Hippocampal formation (tissue), 2 donors: ENCODE measurements at places on chromosomes 16 and 17.

DNA sequence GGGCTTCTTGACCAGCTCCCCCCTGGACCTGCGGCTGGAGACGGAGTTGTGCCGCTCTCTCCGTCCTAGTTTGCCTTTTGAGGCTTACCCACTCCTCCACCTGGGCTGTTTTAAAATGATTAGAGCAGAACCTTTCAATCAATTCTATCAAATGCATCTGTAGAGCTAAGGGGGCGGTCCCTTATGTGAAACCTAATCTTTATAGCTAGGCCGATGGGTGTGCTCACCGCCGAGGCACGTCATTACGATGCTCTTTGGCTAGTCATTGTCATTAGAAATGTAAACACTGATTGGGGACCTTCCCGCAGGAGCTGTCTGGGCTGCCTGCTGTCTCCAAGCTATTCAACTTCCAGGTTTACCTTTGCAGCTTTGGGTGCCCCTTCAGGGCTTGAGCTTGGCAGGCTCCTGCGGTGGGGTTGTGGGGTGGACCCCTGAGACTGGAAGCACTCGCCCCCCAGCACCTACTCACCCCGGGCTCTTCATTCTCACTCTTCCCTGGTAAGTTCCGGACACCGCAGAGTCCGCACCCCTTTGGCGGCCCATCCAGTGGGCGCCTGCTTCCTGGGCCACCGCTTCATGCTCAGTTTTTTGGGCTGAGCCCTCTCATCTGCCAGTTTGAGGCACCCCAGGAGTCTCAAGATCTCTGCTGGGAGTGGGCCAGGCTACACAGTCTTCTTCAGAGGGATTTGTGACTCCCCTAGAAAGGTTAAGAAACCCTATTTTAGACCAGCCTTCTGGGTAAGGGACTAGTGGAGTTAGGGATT is 20.9 kb upstream of the IL17C start:
- DNase-seq, result no peak

- no peak for DNase-seq
These were observed 43.8 kb downstream of the PSME3IP1 start for GRCh38 chr16:57141822-57142631.

- DNase-seq, result no peak
These were observed 394 bp upstream of the CPD start for GRCh38 chr17:30378241-30378824.

GRCh38 chr17:55743103-55743679 is 7.7 kb upstream of the PCTP start:
- no peak for DNase-seq

DNA sequence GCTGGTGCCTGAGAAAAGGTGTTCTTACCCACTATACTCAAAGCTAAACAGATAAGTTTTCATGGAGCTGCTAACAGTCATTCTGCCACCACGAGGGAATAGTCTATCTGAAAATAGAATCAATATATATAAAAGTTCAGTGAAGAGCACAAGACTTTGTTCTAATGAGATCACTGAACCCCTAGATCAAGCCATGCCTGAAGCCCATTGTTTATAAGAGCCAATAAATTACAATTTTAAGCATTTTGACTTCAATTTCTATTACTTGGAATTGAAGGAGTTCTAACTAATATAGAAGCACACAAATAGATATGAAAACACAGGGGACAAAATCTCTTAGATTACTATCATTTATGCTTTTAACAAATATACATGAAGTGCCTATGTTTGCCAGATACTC is 24.4 kb upstream of the ERCC4 start:
- no peak for DNase-seq

DNA sequence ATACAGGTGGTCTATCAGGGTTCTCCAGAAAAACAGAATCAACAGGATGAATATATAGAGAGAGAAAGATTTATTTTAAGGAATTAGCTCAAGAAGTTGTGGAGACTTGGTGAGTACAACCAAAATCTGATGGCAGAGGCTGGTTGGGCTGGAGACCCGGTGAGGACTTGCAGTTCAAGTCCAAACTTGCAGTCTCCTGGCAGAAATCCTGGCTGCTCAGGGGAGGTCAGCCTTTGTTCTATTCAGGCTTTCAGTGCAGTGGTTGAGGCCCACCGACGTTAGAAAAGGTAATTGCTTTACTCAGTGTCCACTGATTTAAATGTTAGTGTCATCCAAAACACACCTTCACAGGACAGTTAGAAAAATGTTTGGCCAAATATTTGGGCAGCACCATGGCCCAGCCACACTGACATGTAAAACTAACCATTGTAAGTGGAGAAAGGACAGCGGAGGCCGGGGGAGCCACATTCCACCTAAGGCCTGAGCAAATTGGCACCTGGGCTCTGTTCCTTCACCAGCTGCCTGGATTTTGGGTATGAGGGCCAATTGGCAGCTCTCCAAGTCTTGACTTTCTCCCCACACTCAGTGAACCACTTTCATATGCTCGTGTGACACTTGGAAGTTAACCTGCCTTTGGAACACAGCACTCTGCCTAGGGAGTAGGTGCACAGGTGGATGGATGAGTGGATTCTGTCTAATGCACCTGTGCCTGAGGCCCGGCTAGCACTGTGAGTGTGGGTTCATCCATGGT is 54.7 kb downstream of the CACNG5 start:
- no peak for DNase-seq

DNA sequence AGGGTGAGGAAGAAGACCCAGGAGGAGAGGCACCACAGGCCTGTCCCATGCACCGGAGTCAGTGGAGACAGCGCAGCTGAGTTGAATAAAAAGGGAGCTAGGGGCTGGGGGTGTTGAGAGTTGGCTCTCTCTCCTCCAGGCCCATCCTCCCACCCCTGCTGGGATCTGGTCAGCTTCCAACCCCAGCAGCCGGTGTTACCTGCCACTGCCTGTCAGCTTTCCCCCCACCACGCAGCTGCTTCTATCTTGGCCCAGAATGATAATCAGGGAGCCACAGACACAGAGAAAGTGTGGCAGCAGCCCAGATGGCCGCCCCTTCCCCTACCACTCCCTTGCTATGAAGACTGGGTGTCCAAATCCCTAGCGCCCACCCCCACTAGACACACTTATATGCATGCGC is 120.6 kb upstream of the RPL38 start:
- DNase-seq, result no peak

DNA sequence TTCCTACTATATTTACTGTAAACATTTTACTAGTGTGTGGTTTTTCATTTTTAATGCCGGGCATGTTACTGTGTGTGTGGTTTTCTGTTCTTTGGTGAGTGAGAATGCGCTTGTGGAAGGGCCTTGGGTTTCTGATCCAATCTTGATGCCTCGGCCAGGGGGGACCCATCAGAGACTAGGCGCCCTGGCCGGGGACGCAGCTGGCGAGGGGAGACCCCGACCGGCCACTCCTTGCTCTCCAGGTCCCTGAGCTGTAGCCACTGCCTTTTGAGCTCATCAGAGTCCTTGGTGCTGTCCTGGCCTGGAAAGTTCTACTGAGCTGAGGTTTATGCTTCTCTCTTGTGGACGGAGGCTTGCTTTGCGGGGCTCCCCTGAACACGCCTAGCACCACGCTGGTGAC is 37.5 kb downstream of the KIAA0513 start:
- no peak for DNase-seq

DNA sequence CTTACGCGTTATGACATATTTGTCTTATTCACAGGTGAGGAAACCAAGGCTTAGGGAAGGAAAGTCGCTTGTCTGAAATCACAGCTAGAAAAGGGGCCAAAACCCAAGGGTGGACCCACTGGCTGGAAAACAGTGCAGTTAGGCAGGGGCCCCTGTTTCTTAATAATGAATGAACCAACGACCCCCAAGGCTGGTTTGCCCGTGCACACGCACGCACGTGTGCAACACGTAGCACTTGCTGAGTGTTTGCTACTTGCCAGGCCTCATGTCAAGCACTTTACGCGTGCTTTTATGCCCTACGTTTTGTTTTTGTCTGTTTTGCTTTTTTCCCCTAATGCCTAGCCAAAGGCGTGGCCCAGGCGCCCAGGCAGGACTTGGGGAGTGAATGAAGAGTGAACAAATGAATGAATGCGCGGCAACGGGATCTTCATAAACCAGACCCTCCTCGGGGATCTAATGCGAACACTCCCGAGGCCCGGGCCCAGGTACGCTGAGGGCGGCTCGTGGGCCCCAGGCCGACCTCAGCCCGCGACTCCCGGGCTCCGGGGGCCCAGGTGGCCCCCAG is 571 bp upstream of the USP10 start:
- no peak for DNase-seq

DNA sequence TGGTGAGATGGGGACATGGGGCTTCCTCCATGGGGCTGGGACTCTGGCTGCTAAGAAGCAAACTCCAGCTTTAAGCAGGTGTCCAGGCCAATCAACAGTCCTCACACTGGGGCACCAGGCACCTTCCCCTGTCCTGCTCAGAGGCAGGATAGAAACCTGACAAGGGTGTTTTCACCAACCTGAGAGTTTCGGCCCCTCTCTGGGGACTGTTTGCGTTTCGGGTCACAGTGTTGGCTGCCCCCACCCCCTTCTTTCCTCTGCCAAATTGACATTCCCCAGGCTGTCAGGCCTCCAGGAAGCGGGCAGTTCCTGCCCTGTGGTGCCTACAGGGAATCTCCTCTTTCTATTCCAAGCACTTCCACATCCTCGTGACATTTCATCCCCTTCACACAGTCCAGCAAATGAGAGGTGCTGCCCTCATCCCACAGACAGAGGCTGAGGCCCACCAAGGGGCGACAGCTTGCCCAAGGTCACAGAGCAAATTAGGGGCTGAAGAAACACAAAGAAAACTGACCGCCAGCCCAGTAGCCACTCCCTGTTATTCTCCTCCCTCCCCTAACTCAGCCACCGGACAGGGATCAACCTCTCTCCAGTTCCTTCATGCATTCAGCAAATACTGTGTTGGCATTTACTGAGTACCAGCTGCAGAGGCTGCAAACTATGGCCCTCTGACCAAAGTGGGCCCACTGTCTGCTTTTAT is 38.0 kb downstream of the MMP15 start:
- no peak for DNase-seq

GRCh38 chr17:40447148-40447644 is 3.9 kb downstream of the IGFBP4 start:
- DNase-seq, result no peak

GRCh38 chr16:30380072-30380802 is 2.1 kb downstream of the SEPTIN1 start:
- DNase-seq, result no peak

DNA sequence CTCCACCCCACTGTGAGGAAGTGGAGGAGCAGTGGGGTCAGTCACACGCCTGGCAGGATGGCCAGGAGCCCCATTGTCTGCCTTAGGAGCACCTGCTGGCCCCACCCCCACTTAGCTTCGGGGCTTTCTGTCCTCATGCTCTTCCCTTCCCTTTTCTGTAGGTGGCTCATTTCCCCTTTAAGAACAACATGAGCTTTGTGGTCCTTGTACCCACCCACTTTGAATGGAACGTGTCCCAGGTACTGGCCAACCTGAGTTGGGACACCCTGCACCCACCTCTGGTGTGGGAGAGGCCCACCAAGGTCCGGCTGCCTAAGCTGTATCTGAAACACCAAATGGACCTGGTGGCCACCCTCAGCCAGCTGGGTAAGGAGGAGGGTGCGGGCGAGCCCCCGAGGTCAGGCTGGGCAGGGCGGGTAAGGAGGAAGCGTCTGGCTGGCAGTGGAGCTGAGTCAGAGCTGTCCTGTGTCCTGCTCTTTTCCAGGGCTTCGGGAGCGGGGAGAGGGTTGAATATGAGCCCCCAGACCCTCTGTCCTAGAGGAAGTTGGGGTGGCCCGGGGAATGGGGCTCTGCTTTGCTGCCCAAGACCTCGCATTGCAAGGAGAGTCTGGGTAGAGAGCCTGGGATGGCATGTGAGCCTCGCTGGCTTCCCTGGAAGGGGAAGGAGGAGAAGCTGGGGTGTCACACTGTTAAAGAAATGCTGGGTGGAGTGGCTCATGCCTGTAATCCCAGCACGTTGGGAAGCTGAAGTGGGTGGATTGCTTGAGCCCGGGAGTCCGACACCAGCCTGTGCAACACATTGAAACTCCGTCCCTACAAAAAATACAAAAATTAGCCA is 9.2 kb upstream of the SERPINF1 start:
- DNase-seq, result no peak

- DNase-seq, result no peak
These were observed 88.8 kb upstream of the TNRC6C start for GRCh38 chr17:77869665-77870132.

DNA sequence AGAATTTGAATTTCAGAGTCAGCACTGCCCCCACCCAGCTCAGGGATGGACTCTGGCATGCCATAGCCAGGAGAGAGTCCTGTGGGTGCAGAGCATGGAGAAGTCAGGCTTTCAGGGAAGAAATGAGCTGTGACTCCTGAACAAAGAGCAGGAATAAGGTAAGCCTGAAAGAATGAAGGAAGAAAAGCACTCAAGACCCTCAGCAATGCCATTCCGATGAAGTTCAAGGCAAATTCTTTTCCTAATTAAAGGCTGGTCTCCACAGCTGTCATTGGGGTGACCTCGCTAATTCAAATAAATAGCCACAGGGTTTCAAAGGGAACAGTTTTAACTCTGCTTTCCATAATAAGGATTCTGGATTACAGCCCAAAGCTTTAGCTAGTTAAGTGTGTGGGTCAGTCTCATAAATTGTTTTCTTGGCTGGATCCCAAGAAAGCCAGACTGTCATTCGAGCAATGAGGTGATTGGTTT is 31.7 kb downstream of the TOM1L2 start:
- DNase-seq, result no peak

GRCh38 chr17:72710834-72711233 is 381.7 kb downstream of the SLC39A11 start:
- no peak for DNase-seq

- no peak for DNase-seq
These were observed 1.0 kb downstream of the RHBDL3 start for GRCh38 chr17:32266389-32267301.

GRCh38 chr17:57235124-57235523 is 21.2 kb upstream of the MSI2 start:
- no peak for DNase-seq

DNA sequence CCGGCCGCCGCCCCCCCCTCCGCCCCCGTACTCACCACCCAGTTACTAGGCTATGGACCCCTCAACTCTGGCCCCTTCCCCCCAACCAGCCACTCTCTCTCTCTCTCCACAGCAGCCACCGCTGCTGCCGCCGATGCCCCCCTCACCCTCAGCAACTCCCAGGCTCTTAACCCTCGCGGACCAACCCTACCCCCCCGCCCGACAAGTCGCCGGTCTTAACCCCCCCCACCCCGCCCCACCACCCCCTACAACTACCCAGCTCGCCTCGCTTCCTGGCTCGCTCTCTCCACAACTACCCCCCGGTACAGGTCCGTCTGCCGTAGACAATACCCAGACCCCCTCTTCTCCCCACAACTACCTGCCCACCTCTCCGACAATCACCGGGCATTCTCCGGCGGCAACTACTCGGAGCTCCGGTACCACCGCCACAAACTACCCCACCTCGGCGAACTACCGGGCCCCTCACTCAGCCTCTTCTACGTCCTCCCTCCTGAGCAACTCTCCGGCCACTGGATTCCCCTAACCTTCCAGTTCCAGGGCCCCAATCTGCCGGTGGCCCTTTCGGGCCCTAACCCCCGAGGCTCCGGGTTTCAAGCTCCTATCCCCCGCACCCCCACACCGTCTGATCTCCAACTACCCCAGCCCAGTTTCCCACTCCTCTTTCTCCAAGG is 702 bp downstream of the PHF23 start:
- peak; percentile 39 for DNase-seq

- DNase-seq, result no peak
These were observed 11.3 kb downstream of the LIG3 start for GRCh38 chr17:34991606-34992005.

GRCh38 chr16:9118170-9118569 is 26.7 kb downstream of the HAPSTR1 start:
- DNase-seq, result no peak

- no peak for DNase-seq
These were observed 277.1 kb downstream of the KCNJ2 start for GRCh38 chr17:70446446-70446845.
